ENCODE measurements at places on chromosomes 2 and 18.
A peak's percentile ranks its signal among the peaks of the same experiment; 100 is the strongest.

GRCh38 chr2:6945087-6945813 lies 28.0 kb downstream of the RNF144A start:
- H3K27ac ChIP-seq, result no peak overlapping the region
- peaks cover 17% of the 10 kb centered on the region for H3K27me3 ChIP-seq
- peaks cover 6% of the 10 kb centered on the region for H3K36me3 ChIP-seq

DNA sequence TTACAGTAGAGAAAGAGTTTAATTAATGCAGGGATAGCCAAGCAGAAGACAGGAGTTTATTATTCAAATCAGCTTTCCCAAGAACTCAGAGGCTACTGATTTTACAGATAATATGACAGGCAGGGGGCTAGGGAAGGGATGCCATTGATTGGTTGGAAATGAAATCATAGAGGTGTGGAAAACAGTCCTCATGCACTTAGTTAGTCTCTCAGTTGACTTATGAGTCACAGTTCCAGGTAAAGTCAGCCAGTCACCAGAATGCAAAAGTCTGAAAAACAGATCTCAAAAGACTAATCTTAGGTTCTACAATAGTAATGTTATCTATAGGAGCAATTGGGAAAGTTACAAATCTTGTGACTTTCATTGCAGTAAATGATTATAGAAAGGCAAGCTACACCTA lies 676.4 kb upstream of the CHAC2 start:
- no peaks in the 10 kb centered on the region for H3K27me3 ChIP-seq
- H3K36me3 ChIP-seq, result no peaks in the 10 kb centered on the region
- no peak overlapping the region for H3K27ac ChIP-seq
- no peaks in the 10 kb centered on the region for H3K4me1 ChIP-seq
- no peak overlapping the region for H3K4me3 ChIP-seq
- DNase-seq, result no peak

- H3K27ac ChIP-seq, result no peak overlapping the region
- H3K4me3 ChIP-seq, result no peak overlapping the region
- no peaks in the 10 kb centered on the region for H3K36me3 ChIP-seq
- H3K27me3 ChIP-seq, result no peaks in the 10 kb centered on the region
- H3K4me1 ChIP-seq, result no peaks in the 10 kb centered on the region
Measured at GRCh38 chr2:14720319-14720718, 87.8 kb downstream of the LRATD1 start.

- H3K36me3 ChIP-seq, result no peaks in the 10 kb centered on the region
- peak; percentile 7 for DNase-seq
- H3K4me3 ChIP-seq, result peak within 1 kb of the TSS; percentile 82
- H3K27ac ChIP-seq, result no peak within 1 kb of the TSS
- H3K27me3 ChIP-seq, result peaks cover 56% of the 10 kb centered on the region
- peaks cover 12% of the 10 kb centered on the region for H3K4me1 ChIP-seq
Measured at GRCh38 chr2:85132834-85133637, at the start of gene TCF7L1. Gene TCF7L1, plus strand, starts transcription at chr2:85133392. Its CDS starts 293 bp downstream, at chr2:85133685.

DNA sequence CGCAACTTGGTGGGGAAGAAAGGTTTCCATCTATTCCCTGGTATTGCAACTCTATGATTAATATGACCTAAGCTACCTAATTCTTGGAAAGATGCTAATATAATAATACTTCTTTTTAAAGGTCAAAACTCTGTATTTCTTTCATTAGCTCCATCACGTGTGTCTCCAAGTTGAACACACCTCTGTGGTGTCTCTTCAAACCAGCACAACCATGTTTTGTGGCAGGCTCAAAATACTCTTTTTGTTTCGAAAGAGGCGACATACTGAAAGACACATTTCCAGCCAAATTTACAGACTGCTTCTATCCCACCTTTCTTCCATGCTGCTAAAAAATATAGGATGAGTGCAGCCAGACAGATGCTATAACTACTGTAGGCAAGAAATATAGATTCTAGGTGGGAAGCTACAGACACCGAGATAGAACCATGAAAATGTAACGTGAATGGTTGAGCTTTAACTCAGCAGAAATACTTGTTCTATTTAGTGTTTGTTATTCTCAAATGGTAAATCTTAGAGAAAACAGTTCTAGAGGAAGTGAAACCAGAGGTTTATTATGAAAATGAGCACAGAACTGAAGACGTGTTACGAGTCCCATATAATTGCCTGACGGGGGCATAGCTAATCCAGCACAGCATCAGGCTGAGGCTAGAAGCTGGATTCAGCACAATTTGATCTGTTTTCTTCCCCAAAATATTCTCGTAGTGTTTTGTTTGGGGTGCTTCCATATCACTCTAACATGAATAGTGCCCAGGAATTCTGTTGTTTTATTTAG lies 991.5 kb upstream of the FANCL start:
- DNase-seq, result peak; percentile 19
- H3K36me3 ChIP-seq, result no peaks in the 10 kb centered on the region
- H3K27ac ChIP-seq, result peak overlapping the region; percentile 59
- H3K4me1 ChIP-seq, result peaks cover 14% of the 10 kb centered on the region

DNA sequence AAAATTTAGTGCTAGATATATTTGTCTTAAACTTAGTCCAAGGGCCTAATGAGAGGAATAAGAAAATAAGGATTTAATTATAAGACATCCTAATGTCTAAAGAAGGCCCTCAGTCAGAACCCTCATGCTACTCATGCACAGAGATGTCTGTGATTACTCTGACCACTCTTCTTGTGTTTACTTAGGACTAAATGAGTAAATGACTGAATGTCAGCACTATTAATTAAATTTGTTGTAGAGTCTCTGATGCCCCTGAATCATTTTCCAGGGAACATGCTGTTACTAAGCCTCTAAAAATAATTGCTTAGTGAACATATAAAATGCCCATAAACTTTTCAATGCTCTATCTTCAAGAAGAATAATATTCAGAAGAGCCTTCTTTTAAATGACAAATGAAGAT lies 32.4 kb downstream of the GULP1 start:
- H3K4me3 ChIP-seq, result no peak overlapping the region
- H3K36me3 ChIP-seq, result no peaks in the 10 kb centered on the region
- no peak overlapping the region for H3K27ac ChIP-seq
- no peak for DNase-seq

- no peak overlapping the region for H3K27ac ChIP-seq
- no peaks in the 10 kb centered on the region for H3K36me3 ChIP-seq
- no peak for DNase-seq
- H3K27me3 ChIP-seq, result no peaks in the 10 kb centered on the region
Measured at GRCh38 chr2:186031229-186031628, 292.6 kb downstream of the FSIP2 start.

GRCh38 chr2:107303964-107304363 lies 418.0 kb upstream of the ST6GAL2 start:
- no peaks in the 10 kb centered on the region for H3K4me1 ChIP-seq
- no peaks in the 10 kb centered on the region for H3K27me3 ChIP-seq
- no peak overlapping the region for H3K4me3 ChIP-seq
- no peak for DNase-seq
- no peak overlapping the region for H3K27ac ChIP-seq
- no peaks in the 10 kb centered on the region for H3K36me3 ChIP-seq

DNA sequence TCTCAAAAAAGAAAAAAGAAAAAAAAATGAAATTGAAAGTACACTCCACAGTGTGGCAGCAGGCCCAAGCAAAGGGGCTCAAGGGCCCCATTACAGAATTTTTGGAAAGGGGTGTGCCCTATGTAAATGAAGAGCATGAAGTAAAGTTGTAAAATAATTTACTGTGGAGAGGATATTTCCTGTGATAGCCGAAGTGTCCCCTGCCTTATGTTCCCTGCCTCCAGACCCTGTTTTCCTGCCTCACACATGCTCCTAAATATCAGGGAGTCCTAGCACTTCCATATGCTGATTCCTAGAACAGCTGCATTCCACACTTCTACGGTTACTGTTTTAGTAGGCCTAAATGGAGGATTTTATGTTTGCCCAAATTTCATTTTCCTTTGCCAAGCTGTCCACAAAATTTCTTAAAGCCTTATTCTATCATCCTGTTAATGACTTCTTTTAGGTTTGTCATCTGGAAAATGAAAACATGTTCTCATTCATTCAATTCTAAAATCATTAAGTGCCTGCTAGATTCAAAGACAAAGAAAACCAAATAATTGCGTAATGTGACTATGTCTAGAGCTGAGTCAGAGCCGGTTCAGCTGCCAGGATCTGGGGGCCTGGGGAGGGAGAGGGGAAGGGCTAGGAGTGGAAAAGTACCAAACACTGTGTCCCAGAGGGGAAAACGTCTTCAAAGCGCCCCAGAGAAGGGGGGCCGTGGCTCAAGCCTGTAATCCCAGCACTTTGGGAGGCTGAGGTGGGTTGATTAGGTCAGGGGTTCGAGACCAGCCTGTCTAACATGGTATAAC lies 25.9 kb upstream of the IMPA2 start:
- no peak overlapping the region for H3K4me3 ChIP-seq
- H3K27me3 ChIP-seq, result peaks cover 7% of the 10 kb centered on the region
- no peak for DNase-seq
- H3K27ac ChIP-seq, result no peak overlapping the region
- peaks cover 10% of the 10 kb centered on the region for H3K36me3 ChIP-seq
- no peaks in the 10 kb centered on the region for H3K4me1 ChIP-seq

GRCh38 chr18:58113337-58113736 lies 69.3 kb downstream of the NEDD4L start:
- H3K27me3 ChIP-seq, result no peaks in the 10 kb centered on the region
- no peaks in the 10 kb centered on the region for H3K36me3 ChIP-seq
- DNase-seq, result no peak
- H3K27ac ChIP-seq, result no peak overlapping the region

GRCh38 chr2:39686456-39686855 lies 20.7 kb downstream of the TMEM178A start:
- peaks cover 12% of the 10 kb centered on the region for H3K27me3 ChIP-seq
- H3K36me3 ChIP-seq, result peaks cover 8% of the 10 kb centered on the region
- H3K4me3 ChIP-seq, result no peak overlapping the region
- no peak for DNase-seq
- H3K27ac ChIP-seq, result no peak overlapping the region

GRCh38 chr2:230358305-230358704 lies 31.3 kb downstream of the SP140L start:
- H3K4me3 ChIP-seq, result no peak overlapping the region
- H3K36me3 ChIP-seq, result peaks cover 31% of the 10 kb centered on the region
- H3K27ac ChIP-seq, result peak overlapping the region; percentile 24

GRCh38 chr2:75954761-75955160 lies 244.0 kb upstream of the GCFC2 start:
- no peaks in the 10 kb centered on the region for H3K27me3 ChIP-seq
- H3K27ac ChIP-seq, result no peak overlapping the region
- H3K4me1 ChIP-seq, result no peaks in the 10 kb centered on the region
- no peak overlapping the region for H3K4me3 ChIP-seq
- DNase-seq, result no peak
- no peaks in the 10 kb centered on the region for H3K36me3 ChIP-seq

DNA sequence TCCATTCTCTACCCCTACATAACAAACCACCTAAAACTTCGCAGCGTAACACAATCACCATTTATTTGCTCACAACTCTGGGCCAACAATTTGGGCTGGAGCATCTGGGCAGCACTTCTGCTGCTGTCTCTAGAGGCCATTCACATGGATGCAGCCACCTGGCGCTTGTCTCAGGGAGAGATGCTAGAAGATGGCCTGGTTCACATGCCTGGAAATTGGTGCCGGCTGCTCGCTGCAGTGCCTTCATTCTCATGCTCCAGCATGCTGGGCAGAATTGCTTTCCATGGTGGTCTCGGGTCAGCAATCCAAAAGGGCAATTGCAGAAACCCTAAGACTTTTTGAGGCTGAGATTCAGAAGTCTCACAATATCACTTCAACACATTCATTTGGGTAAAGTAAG lies 157.4 kb downstream of the SUCLG1 start:
- DNase-seq, result no peak
- H3K27me3 ChIP-seq, result peaks cover 10% of the 10 kb centered on the region
- H3K36me3 ChIP-seq, result no peaks in the 10 kb centered on the region
- no peak overlapping the region for H3K4me3 ChIP-seq

DNA sequence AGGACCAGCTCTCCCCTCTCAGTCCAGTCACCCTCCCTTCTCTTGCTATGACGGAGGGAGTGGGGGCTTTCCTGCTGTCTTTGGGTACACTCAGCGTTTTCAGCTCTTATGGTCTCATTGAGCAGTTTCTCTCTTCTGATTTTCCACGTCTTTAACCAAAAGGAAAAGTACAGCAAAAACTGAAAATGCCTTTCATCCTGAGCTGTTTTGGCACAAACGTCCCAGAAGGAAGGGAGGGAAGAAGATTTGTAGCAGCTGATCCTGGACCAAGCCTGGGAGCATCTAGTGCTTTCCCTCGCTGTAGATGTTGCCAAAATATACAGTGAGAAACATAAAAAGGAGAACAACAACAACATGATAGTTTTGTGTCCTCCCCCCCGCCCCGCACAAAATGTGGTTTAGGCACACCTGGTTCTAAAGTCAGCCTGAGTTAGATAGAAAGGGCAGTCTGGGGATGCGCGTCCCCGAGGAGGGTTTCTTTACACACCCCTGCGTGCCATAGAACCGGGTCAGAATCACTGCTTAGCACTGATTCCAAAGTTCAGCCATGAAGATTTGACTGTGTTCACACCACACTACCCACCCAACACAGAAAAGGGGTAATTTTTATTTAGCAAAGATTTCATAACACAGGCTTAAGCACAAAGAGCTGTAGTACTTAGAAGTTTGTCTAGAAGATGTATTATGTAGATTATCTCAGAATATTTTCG lies 53.4 kb downstream of the SLC40A1 start:
- no peaks in the 10 kb centered on the region for H3K36me3 ChIP-seq
- no peak for DNase-seq
- no peak overlapping the region for H3K27ac ChIP-seq
- peaks cover 20% of the 10 kb centered on the region for H3K27me3 ChIP-seq
- no peak overlapping the region for H3K4me3 ChIP-seq

DNA sequence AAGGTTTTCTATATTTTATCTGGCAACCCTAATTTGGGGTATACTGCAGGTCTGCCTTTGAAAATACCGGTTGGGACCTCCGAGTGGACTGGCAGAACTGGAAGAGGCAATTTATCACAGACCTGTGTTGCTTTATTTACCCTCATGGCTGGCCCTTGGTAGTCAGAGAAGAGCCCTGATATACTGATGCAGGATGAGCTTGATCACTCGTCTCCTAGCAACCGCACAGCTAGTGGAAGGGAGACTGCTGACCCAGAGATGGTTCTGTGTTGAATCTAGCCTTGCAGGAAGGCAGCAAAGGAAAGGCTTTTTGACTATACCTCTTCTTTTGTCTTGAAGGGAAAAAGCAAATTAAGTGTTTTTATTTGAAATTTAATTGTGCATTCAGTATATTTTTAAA lies 154.7 kb downstream of the EML6 start:
- H3K27me3 ChIP-seq, result peaks cover 5% of the 10 kb centered on the region
- H3K27ac ChIP-seq, result no peak overlapping the region
- H3K4me3 ChIP-seq, result no peak overlapping the region
- no peaks in the 10 kb centered on the region for H3K36me3 ChIP-seq
- no peaks in the 10 kb centered on the region for H3K4me1 ChIP-seq

GRCh38 chr18:41096504-41096903 lies 858.5 kb upstream of the PIK3C3 start:
- no peaks in the 10 kb centered on the region for H3K27me3 ChIP-seq
- no peak for DNase-seq
- H3K36me3 ChIP-seq, result no peaks in the 10 kb centered on the region
- H3K4me1 ChIP-seq, result no peaks in the 10 kb centered on the region
- H3K27ac ChIP-seq, result no peak overlapping the region
- H3K4me3 ChIP-seq, result no peak overlapping the region

All from naive B cell (primary cell).